ENCODE measurements at places on chromosomes 3 and 15.

DNA sequence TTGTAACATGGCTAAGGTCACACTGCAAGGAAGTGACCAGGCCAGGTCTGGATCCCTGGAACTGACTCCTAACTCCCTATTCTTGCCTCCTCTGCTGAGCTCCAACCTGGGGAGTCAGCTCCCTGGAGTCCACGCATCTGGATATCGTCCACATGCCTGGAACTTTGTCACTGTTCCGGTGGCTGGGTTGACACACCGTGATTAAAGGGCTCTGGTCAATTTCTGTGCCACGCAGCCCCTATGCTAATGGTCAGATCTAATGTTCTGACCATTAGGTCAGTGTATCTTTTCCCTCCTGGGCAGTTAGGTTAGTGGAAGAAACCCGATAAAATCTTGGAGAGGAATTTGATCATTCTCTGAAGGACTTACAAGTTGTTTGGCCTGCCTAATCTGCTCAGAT, 1.6 kb upstream of the TPM1 start:
- DNase-seq, result no peak

DNA sequence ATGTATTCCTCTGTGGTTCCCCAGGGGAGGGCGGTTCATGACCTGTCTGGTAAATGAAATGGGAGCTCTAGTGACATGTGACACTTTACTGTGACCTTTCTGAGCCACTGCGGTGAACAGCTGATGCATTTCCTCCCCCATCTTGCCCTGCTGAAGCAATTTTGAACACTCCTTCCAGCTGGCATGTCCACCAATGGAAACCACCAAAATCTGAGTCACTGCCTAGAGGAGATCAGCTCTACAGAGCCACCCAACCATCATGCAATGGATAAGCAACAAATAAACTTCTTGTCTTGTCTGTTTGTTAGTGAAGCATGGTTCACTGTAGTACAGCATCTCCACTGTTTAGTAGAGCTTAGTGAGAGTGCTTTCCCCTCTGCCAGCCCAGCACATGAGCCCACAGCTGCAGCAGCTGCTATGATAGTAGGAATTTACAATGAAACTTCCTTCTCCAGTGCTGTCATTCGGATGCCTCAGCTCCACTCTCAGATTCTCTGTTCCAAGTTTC, 479.4 kb downstream of the NTRK3 start:
- DNase-seq, result peak; percentile 69

DNA sequence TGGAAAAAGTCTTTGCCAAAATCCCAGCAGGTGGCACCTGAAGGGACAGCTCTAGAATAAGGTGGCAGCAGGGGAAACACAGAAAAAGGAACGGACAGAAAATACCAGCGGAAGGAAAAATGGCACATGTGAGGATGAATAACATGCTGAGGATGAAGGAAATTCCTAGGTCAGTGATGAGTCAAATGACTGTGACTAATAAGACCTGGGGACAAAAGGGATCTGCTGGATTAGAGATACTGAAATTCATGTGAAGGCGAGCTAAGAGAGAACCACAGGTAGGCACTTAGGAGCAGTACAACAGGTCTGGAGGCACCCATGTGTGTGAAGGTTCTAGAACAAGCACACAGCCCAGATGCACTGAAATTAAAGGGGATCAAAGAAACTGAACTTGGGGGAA, 482.5 kb downstream of the FOXP1 start:
- DNase-seq, result peak; percentile 81

DNA sequence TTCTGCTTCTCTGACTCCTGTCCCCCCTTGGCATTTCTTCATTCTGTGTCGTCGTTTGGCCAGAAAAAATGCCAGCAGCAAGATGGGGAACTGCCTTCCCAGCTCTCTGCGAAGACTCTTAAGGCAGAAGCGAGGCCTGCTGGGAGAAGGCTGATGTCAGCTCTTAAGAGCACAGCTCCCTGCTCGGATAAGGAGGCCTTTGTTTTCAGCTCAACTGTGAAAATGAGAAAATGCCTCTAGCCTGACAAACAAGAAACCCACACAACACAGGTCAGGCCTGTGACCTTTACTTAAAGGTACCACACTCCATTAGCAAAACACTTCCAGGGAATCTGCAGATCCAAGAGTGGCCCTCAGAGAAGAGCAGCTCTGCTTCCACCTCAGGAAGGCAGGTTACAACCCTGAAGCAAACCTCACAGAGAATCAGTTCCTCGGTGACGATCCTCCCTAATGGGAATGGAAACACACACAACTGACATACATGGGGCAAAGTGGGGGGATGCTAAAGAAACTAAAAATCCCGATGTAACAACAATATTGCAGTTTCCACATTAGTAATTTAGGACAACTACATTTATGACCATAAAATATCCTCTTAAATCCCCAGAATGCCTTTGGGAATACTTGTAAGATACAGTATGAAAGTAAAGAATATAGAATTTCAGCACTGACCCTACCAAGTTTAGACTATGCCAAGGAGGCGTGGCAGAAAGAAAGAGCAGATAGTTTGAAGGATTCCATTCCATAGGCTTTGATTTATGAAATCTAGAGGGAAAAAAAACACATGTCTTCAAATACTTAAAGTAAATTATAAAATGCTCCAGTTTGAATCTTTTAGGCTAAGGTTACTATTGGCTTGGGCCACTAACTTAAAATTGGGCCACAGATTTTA, 52.1 kb downstream of the VGLL4 start:
- DNase-seq, result peak; percentile 96

DNA sequence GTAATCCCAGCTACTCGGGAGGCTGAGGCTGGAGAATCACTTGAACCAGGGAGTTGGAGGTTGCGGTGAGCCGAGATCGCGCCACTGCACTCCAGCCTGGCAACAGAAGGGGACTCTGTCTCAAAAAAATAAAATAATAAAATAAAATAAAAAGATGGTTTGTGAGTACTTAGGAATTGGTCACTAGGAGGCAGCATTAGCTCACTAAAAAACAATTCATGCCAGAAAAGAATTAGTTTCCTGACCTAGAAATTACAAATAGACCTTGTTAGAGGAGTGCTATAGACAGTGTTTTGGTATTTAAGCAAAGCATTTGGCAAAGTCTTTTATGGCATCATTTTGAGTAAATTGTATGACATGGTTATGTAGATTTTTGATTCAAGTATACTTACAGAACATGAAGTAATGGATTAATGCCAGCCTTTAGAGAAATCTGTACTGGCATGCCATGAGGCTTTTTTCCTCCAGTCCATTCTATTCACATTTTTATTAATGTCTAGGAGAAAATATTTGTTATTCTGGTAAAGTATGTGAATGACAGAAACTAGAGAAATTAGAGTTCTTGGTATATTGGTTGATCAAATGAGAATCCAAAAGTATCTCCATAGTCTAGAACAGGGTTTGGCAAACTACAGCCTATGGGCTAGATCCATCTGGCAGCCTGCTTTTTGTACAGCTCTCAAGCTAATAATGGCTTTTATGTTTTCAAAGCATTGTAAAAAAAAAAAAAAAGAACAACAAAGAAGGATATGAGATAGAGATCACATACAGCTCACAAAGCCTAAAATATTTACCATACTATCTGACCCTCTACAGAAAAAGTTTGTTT, 81.6 kb downstream of the LRRC49 start:
- DNase-seq, result peak; percentile 84

DNA sequence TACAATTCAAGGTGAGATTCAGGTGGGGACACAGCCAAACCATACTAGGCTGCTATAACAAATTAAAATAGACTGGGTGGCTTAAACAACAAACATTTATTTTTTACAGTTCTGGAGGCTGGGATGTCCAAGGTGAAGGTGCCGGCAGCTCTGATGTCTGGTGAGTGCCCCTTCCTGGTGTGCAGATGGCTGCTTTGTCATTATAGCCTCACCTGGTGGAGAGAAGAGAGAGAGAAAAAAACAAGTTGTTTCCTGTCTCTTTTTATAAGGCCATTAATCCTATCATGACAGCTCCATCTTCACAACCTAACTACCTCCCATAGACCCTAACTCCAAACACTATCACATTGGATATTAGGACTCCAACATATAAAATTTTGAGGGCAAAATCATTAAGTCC, 279.7 kb downstream of the ZIC1 start:
- no peak for DNase-seq

DNA sequence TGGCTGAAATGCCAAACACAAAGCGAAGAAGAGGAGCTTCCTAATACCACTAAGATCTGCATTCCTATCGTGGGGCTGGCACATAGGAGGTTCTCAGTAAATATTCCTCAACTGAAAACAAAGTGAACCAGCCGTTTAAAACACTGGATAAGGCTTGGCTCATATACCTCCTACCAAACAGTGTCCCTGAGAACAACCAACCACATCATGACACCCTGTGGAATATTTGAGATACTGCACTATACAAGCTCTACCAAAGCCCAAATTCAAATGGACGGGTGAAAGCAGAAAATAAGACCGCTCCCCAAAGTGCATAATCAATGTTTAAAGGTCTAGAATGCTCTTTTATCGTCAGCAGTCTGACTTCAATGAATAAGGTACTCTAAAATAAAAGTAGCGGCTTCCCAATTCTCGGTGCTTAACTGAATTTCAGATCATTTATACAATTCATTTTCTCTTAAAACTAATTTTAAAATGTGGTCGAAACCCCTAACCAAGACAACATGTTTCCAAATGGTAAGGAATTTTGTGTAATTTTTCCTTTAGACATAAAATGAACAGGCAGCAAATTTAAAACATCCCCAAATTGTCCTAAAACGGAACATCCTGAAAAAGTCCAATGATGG, 425.8 kb downstream of the ERC2 start:
- DNase-seq, result peak; percentile 68

DNA sequence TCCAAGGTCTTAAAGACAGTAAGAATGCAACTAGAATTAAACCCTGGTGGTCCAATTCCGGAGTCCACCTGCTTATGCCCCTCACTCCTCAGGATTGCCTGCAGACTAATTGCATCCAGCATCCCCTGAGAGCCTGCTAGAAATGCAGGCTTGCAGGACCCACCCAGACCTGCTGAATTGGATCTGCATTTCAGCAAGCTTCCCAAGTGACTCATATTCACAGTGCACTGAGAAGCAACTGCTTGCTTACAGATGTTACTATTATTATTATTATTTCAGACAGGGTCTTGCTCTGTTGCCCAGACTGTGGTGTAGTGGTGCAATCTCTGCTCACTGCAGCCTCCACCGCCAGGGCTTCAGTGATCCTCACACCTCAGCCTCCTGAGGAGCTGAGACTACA, 83.5 kb upstream of the VGLL4 start:
- DNase-seq, result peak; percentile 13

DNA sequence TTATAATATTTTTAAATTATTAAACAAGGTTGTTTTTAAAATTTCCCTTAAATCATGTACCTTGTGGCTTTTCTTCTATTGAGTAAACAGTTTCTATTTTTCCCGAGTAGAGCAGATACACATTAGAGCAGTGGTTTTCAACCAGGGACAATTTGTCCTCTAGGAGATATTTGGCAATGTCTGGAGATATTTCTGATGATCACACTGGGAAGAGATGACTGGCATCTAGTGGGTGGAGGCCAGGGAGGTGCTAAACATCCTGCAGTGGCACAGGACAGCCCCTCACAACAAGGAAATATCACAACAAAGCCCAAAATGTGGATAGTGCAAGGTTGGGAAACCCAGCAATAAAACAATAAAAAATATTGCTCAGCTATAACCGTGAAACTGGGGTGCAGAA, 113.0 kb upstream of the PTPRG start:
- DNase-seq, result no peak

DNA sequence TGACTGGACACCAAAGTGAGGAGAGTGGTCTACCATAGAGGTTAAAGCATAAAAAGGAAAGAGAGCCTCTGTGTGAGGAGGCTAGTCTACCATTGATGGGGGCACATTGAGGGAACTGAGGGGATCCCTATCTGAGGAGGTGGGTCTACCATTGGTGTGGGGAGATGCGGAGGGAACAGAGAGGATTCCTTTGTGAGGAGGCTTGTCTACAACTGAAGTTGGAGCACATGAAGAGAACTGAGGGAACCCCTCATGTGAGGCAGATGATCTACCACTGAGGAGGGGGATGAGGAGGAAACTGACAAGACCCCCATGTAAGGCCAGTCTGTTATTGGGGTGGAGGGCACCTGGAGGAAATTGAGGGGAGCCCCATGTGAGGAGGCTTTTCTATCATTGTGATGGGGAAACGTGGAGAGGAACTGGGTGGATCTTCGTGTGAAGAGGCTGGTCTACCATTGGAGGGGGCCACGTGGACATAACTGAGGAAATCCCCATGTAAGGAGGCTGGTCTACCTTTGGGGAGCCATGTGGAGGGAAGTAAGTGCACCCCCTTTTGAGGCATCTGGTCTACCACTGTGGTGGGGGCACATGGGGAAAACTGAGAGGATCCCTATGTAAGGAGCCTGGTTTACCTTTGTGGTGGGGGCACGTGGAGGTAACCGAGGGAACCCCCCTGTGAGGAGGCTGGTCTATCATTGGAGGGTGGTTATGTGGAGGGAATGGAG, 160.1 kb downstream of the FBLN2 start:
- no peak for DNase-seq

DNA sequence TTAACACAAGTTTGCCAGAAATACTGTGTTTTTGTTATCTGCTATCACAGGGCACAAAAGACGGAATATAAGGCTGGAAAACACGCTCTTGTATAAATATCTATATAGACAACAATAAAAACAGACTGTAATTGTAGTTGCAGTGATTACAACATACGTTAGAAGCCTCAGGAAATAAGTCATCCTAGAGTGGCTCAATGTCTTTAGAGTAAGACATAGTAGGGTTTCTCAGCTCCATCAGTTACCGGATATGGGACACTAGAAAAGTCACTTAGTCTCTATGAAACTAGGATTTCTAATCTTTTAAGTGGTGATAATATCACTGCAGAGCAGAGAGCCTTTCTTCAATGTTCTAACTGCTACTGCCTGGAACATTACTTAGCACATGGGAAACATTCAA, 208.8 kb downstream of the STAG1 start:
- DNase-seq, result no peak

DNA sequence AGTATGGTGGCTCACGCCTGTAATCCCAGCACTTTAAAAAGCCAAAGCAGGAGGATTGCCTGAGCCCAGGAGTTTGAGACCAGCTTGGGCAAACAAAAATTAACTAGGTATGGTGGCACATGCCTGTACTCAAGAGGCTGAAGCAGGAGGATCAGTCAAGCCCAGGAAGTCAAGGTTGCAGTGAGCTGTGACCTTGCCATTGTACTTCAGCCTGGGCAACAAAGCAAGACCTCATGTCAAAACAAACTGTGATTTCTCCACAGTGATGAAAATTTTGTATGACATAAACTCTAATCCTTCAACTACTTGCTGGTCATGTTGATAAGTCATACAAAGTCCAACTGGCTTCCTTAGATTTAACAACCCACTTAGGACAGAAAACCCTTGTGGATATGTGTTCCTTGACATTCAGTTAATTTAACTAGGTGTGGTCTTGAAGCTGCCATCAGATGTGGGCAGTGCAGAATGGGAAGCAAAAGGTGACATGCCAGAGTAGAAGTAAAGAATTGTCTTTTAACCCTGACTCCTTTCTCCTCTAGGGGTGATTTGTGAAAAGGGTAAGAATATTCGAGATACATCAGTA, 263.3 kb downstream of the PTPRG start:
- DNase-seq, result no peak

- DNase-seq, result no peak
These were observed 713.1 kb upstream of the CFAP20DC start for GRCh38 chr3:59762941-59763340.

- DNase-seq, result no peak
These were observed 738.8 kb upstream of the SGO1 start for GRCh38 chr3:20924646-20925385.

Data from fibroblast of lung (primary cell).